Cardiac septum (tissue), 1 donor: ENCODE measurements at places on chromosomes 1 and 21. TPM values are rescaled to one million over a fixed set of nuclear protein-coding genes. Genes with fewer than 3 reads are reported as not detected.

The NR5A2 gene
- total RNA-seq = 0.89 TPM

The DEPDC1 gene
- 0.19 TPM for total RNA-seq

The SETD4 gene
- total RNA-seq = 10.6 TPM

The GRIK3 gene
- 0.08 TPM for total RNA-seq

The AADACL3 gene
- total RNA-seq = not detected

The C8B gene
- not detected for total RNA-seq

The NKAIN1 gene
- 0.11 TPM for total RNA-seq

The CDC42SE1 gene
- total RNA-seq = 44.2 TPM

The RIPK4 gene
- total RNA-seq = 0.13 TPM

The SPRR2G gene
- total RNA-seq = not detected

The BRDT gene
- total RNA-seq = not detected
